NCI-H446 (cell line): ENCODE measurements at places on chromosomes 5 and 9.

GRCh38 chr5:135834639-135835529, at the start of gene SLC25A48:
Gene SLC25A48 (plus strand): TSS chr5:135834663. CDS start chr5:135834848, 185 bp downstream.
- DNase-seq, result peak; percentile 15

DNA sequence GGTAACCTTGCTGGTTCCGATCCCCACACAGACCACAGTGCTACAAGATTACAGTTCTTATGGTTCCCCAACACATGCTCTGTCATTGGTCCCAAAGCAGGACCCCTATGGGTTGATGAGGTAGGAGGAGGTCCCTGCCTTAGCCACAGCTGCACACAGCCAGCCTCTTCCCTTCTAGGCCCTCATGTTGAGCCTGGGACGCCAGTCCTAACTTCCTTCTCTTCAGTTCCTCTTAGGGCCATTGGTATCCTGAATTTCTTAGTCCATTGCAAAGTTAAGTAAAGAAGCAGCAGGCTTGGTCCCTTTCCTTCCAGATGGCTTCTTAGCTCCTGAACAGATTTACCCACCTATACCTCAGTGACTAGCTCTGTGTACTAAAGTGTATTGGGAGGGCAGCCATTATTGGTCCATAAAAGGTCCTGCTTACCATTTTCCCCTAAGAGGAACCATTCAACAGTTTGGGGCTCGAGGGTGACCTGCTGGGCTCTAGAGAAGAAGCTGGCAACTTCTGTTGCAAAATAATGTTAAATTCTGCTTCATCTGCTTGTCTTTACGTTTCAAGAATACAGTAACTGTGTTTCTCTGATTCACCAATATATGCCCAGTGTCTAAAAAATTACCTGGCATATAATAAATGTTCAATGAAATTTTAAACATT, 50.2 kb downstream of the PDCD1LG2 start:
- no peak for DNase-seq

DNA sequence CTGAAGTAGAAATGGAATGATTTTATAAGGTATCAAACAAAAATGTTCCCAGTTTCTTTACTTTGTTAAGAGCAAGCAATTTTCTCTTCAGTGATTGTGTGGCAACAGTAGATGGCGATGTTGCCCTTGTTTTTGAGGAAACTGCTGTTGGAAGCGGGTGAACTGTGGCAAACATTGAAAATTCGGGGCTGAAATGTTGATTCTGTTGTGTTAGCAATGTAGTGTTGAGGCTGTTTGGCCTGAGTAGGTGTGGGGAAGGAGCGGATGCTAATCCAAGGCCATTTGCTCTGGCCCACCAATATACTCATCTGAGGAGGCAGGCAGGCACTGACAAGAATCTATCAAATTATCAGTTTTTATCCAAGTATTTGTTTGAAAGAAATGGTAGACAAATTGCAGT, 129.8 kb downstream of the SLC12A2 start:
- DNase-seq, result peak; percentile 9

GRCh38 chr5:37859805-37860204, 20.0 kb upstream of the GDNF start:
- DNase-seq, result no peak

DNA sequence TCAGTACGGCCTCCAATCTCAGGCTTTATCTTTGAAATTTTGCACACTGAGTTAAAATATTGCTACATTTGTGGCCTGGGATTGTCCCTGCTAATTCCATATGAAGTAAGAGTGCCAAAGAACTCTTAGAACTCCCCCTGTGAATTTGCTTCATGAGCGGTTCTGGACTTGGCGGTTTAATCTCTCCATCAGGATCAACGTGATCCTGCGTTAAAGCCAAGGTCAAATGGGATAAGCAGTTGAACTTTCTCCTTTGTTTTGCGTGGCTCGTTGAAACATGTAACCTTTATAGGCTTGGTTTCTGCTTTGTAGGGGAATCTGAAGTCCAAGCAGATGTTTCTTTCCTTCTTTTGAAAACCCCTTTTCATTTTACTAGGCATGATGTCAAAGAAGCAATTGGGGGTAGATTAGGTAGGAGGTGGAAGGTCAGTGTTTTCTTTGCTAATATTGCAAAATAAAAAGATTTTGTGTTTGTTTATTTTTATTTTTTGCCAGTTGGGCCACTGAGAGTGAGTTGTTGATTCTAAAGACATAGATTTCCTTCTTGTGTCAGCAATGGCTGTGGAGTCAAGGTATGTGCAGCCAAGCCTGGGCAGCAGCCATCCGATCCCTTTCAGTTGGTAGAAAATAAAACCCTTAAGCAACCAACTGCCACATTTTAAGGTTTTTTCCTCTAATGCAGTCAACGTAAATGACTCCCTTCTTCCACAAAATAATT, 390.8 kb downstream of the NNT start:
- no peak for DNase-seq

DNA sequence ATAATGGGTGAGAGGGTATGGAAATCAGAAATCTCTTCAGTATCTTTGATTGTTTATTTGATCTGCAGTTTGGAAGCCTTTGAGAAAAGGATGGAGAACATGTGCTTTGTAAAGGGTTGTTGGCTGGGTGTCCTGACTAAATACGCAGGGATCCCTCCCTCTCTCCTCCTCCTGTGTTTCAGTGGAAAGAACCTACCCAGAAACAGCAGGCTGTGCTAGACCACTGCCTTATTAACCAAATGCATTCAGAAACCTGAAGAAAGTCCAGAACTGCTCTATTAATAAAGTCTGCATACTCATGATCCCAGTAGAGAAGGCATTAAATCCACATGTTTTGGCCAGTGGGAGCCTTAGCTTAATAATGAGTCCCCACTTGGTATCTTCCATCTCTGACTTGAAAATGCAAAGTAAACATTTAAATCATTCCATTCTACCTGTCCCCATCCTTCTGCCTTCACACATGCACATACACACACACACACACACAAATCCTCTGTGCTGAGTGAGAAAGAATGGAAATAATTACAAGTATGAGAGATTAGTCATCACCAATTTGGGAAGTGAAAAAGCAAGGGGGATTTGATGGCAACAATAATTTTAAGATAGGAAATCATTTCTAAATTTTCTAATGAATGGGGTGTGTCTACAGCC, 10.0 kb upstream of the LECT2 start:
- no peak for DNase-seq

- peak; percentile 91 for DNase-seq
Measured at GRCh38 chr5:61280761-61281427, 51.2 kb upstream of the ZSWIM6 start.

GRCh38 chr5:34502581-34502980, 153.5 kb upstream of the RAI14 start:
- DNase-seq, result no peak

GRCh38 chr5:134136221-134136631, 21.7 kb downstream of the TCF7 start:
- no peak for DNase-seq

GRCh38 chr5:59268756-59269415, 624.6 kb downstream of the PDE4D start:
- no peak for DNase-seq

DNA sequence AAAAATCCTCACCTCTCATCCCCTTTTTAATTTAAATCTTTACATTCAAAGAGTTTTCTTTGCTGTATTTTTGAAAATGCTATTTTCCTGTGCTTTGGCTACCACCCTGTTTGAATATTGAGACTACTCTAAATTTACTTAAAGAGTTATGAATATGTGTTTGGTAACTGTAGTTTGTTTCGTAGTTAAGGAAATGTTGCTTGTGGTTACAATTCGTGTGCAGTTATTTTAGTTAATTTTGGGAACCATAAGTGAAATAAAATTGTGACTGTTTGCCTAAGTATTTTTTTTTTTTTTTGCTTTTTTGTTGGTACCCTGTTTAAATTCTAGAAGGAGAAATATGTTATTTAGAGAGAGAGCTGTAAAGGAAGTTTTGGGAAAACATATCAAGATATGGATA, 78.7 kb downstream of the XRCC4 start:
- no peak for DNase-seq

DNA sequence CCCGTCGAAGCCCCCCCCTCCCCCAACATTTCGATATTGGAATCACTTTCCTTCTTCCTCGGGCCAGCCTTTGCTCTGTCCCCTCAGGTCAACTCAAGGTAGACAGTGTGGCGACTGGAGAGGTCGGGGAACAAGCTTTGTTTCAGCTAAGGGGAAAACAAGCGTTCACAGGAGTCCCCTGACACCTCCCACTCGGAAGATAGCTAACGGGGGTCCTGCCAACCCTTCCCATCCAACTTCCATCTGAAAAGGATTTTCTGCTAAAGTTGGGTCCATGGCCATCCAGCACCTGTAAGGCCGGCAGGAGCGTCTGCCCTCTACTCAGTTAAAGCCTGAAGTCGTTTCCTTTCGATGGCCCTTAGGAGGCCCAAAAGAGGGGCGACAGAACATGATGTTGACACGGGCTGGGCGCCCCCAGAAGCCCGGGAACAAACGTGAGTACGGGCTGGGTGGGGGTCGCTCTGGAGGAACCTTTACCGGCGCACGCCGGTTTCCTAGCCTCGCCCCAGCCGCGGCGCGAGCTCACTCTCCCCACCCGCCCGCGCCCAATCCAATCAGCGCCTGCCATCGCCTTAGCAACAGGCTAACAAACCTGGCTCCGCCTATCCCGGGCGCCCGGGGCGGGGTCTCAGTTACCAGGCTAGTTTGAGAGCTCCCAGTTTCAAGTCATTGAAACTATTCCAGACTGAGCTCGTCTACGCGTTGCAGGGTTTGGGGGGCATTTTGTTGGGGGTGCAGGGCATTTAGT, 2.5 kb downstream of the ARRDC3 start:
- peak; percentile 95 for DNase-seq

- DNase-seq, result no peak
Measured at GRCh38 chr5:72951671-72952468, 4.0 kb upstream of the FCHO2 start.
